HCT116 (cell line): ENCODE measurements at places on chromosomes 1 and 21. TPM values are rescaled to one million over a fixed set of nuclear protein-coding genes. Genes with fewer than 3 reads are reported as not detected.

COL11A1 gene
- total RNA-seq = 0.05 TPM

DNA sequence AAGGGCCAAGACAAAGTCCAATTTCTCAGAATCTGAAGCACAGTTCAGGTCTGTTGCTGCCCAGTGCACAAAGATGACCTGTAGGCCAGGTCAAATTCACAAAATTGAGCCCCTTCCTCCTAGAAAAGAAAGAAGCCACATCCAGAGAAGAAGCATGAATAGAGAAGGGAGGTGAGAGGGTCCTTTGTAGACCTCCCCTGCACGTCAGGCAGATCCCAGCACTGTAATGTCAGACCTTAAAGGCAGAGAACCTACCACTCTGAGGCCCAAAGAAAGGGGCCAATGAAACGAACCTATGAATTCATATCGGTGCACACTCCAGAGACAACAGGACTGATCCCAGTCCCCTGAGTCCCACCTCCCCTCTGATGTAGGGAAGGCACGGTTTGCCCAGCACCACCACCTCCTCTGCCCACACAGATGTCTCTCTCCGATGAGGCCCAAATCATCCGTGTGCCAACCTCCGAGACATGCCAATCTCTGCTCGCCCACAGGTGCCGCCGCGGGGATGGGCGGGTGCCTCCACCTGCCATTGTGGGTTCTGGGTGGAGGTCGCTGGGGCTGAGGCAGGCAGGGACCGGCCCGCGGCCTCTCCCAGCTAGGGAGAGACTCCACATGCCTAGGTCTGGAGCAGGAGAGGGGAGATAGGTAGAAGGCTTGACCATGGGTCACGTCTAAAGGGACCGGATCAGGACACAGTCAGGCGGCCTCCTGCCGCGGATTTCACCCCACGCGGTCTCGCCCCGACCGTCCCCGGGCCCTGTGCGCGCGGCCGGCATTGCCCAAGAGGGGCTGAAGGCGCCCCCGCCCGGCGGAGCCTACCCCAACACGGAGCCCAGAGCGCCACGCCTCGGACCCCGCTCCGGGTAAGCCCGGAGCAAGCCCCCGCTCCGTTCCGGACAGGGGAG is 42.1 kb downstream of the RRAGC start:
- H3K27me3 ChIP-seq = peaks cover 16% of the 10 kb centered on the region; the same call in 1 of the 2 replicates
- DNase-seq = no peak
- H3K4me1 ChIP-seq = no peaks in the 10 kb centered on the region
- H3K4me3 ChIP-seq = no peak overlapping the region
- no peak overlapping the region for H3K27ac ChIP-seq
- no peaks in the 10 kb centered on the region for H3K36me3 ChIP-seq

DNA sequence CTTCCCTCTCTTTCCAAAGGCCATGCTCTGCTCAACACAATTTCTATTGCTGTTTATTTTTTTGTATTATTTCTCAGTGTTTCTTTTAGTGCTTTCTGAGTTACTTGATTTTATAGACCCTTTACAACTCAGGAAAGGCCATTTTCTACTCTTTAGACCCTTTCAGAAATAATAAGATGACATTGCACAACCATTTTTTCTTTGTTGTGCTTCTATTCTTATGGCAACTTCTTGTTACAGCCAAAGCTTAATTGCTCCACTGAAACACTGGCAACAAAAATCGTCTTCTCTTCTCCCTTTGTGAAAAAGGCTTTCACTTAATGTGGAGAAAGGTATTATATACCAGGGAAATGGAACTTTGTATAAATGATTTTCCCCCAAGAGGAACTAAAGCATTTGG is 39.0 kb upstream of the SAMSN1 start:
- H3K4me1 ChIP-seq = no peaks in the 10 kb centered on the region
- no peak overlapping the region for H3K4me3 ChIP-seq
- DNase-seq = no peak
- no peaks in the 10 kb centered on the region for H3K27me3 ChIP-seq
- no peak overlapping the region for H3K27ac ChIP-seq
- no peaks in the 10 kb centered on the region for H3K36me3 ChIP-seq

ZDHHC18 gene
- 24.4 TPM for total RNA-seq

IL12RB2 gene
- total RNA-seq = 0.22 TPM

NLRP3 gene
- total RNA-seq = not detected

IL6R gene
- 6.8 TPM for total RNA-seq

PLA2G5 gene
- total RNA-seq = not detected

DNA sequence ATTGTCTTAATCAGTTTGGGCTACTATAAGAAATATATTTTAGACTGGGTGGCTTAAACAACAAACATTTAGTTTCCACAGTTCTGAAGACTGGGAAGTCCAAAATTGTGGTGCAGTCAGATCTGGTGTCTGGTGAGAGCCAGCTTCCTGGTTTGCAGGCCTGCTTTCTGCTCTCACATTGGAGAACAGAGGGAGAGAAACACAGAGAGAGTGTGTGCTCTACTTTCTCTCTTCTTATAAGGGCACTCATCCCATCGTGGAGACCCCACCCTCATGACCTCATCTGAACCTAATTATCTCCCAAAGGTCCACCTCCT is 4.1 kb downstream of the LEPR start:
- H3K4me3 ChIP-seq = peak overlapping the region; percentile 24
- H3K27ac ChIP-seq = peak overlapping the region; percentile 40; the same call in 1 of the 2 replicates
- no peaks in the 10 kb centered on the region for H3K27me3 ChIP-seq
- H3K4me1 ChIP-seq = peaks cover 27% of the 10 kb centered on the region
- DNase-seq = no peak

DNA sequence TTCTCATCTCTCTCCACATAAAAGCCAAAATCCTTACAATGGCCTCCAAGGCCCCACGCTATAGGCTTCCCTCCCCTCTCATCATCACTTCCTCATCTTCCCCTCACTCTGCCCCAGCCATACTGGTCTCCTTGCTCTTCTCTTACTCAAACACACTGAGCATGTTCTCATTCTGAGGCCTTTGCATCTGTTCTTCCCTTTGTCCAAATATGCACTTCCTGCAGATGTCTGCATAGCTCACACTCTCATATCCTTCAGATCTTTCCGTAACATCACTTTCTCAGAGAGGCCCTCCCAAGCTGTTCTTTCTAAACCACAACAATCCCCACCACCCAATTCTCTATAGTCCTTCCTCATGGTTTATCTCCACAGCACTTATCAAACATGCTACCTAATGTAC is 284.1 kb downstream of the HHIPL2 start:
- no peak for DNase-seq
- H3K36me3 ChIP-seq = no peaks in the 10 kb centered on the region
- no peak overlapping the region for H3K27ac ChIP-seq
- no peak overlapping the region for H3K4me3 ChIP-seq
- no peaks in the 10 kb centered on the region for H3K27me3 ChIP-seq
